Stimulated activated CD4-positive, alpha-beta T cell treated with anti-CD3 and anti-CD28 coated beads, TNF-alpha, amount 100 ng/mL, for 24 hours (primary cell): ENCODE measurements at places on chromosomes 16 and 17.

DNA sequence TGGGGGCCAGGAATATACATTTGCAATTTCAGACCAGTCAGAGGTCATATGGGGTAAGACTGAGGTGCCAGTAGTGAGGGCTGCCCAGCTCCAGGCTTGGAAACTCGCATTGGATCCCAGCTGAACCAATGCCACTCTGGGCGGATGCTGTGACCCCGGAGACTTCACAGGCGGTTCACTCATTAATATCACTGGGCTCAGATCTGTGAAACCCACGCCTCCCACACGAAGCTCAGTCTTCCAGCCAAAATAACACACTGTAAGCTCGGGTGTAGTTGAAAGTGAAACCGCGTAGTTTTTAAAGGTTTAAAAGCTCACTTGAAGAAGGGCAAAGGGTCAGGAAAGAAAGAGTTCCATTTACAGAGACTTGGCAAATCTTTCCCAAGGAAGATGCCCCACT, 254.8 kb downstream of the FOXL1 start:
- no peak for DNase-seq

DNA sequence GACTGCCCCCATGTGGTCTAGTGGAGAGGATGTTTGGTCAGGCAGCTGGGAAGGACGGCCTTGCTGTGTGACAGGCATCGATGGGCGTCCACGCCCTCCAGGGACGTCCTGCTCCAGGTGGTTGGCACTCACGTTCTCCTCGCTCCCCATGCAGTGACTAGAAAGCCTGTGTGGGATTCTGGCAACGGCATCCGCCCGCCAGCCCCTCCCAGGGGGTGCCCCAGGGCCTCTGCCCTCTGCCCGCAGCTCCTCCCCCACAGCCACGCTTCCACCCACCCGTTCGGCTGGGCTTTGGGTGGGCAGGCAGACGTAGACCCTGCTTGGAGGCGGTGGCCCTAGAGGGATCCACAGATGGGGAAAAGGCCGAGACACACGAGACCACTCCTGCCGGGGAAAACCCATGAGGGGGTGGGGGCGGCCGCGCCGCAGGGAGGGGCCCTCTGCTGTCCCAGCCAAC, 4.7 kb upstream of the IL17C start:
- no peak for DNase-seq

DNA sequence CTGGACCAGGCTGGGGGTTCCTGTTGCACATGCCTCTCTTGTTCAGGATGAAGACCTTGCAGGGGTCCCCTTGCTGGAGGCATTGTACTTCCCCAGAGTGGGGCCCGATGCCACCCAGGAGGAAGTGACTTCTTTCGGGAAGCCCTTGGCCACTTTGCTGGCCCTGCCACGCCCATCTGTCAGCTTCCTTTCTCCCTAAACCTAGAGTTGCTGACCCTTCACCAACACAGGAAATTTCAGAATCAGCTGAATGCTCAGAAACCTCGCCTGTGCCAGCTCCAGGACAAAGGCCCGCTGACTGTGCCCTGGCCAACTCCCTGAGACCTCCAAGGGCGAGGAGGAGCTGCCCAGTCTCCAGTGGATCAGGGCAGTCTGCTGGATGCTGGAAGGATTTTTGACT, 26.7 kb downstream of the WNT9B start:
- DNase-seq: no peak

DNA sequence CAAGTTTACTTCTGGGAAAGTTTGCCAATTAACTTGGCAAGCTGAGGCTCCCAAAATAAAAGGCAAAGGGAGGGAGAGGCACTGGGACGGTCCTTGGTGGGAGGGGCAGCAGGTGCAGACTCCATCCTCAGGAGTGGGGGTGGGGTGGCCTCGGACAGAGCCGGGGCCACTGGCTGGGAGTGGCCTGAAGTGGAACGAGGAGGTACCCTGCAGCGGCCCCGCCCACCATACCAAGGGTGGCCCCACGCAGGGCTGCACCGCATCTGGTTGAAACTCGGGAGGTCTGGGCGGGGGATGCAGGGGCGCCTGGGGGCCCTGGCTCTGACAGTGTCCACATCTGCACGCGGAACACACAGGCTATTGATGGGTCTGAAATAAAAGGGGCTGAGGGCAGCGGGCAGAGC, 42.4 kb upstream of the SLC38A10 start:
- no peak for DNase-seq

GRCh38 chr16:30669903-30670824, 11.9 kb downstream of the FBRS start:
- no peak for DNase-seq

DNA sequence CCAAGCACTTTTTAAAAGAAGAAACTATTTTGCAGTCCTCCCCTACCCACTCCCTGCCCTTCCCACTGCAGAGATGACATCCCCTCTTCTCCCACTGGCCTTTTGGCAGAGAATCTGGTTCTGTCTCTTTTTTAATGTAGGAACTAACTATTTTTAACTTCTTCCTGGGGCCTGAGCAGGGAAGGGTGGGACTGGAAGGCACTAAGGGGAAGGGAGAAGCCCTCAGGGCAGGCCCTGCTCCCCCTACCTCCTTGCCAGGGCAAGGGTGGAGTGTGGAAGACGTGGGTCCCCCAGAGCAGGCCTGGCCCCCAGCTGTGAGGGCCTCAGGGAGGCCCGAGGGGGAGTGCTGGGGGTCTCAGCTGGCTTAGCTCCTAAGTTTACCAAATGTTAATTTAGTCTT, 19.5 kb downstream of the UNC13D start:
- no peak for DNase-seq

- no peak for DNase-seq
Measured at GRCh38 chr17:47807421-47807820, 14.2 kb downstream of the OSBPL7 start.

GRCh38 chr17:37174205-37174604, 201.6 kb upstream of the C17orf78 start:
- no peak for DNase-seq

GRCh38 chr17:28702026-28702751, 9.5 kb downstream of the PROCA1 start:
- no peak for DNase-seq

- DNase-seq: no peak
Measured at GRCh38 chr16:72458035-72458434, 286.1 kb upstream of the PMFBP1 start.

DNA sequence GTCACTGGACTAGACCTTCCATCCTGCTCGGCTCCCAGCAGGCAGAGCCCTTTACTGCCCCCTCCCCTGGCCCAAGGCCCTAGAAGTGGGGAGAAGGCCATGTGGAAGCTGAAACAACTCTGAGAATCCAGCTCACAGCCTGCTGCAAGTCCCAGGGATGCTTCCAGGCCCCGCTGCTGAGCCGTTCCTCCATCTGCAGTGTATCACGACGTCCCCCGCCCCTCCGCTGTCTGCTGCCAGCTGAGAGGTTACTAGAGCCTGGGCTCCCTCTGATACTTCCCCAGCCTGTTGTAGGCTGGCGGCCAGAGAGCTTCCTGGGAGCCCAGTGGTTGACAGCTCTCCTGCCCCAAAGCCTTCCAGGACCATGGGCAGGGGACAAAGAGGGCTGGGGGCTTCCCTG, 118.2 kb downstream of the MGAT5B start:
- DNase-seq: no peak

DNA sequence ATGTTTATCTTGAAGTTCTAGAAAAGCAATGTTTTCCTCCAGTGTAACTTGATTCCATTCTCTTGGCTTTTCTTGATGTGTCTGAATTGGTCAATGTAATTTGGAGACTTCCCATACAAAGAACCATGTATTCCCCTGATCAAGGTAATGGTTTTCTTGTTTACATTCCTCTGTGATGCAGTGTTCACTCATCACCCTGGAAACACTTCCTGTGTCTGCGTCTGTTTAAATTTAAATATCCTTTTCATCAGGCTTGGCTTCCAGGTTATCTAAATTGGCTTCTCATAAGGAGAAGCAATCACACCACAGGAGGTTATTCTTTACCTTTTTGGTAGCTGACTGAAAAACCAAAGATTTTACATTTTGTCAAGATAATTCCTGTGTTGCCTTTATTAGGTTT, 237.3 kb upstream of the WSCD1 start:
- no peak for DNase-seq

DNA sequence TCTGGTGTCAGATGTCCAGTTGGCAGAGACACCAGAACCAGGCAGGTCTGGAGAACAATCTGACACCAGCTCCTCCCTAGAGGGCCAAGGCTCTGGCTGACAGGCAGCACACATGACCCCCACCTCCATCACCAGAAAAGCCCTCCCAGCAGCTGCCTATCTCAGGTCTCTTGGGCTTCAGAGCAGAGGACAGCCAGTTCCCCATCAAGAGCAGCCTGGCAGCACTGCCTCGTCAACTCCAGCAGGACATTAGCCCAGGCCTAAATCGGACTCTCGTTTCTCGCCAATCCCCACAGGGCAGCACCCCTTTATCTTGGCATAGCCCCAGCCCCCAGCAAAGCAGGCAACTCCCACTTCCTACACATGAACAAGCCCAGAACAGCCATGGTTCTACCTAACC, 4.4 kb downstream of the JUP start:
- DNase-seq: no peak
